ENCODE measurements at places on chromosomes 2 and 18.

DNA sequence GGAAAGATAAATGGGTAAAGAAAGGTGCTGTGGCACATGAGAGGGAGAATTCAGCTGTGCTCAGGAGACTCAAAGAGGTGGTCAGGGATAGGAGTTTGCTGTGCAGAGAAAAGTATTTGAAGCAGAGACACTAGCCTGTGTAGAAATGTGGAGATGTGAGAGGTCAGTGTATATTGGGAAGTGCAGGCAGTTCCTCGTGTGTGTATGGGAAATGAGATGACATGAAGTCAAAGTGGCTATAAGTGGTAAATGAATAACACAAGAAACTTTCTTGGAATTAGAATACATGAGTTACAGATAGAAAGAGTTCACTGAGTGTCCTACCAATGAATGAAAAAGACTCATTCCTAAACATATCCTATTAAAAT, 11.6 kb downstream of the MAP3K20 start:
- DNase-seq = peak; percentile 86

- no peak for DNase-seq
Observed at GRCh38 chr2:224209555-224210285, 170.6 kb upstream of the SERPINE2 start.

DNA sequence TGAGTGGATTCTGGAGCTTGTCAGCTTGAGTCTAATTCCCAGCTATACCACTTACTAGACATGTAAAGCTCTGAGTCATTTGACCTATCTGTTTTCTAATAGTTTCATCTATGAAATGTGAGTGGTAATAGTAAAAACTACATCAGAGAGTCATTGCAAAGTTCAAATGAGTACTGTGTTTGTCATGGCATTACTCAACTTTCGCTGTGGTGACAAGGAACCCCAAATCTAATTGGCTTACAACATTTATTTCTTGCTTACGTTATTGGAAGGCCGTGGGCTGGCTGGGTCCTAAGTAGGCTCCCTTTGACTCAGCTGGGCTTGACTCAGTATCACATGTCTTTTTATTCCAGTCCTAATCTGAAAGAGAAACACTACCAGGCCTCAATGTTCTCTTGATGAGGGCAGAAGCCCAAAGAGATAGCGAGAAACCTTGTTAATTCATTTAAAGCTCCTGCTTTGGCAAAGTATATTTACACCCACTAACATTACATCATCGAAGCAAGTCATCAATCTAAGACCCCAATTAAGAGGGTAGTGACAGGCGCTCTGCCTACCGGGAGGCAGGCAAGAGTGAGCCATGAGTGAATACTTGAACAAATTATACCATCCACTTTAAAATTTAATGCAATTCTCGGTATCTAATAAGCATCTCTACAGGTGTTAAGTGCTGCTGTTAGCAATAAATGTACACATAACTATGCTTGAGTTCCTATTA, 431.8 kb upstream of the SPHKAP start:
- peak; percentile 93 for DNase-seq

DNA sequence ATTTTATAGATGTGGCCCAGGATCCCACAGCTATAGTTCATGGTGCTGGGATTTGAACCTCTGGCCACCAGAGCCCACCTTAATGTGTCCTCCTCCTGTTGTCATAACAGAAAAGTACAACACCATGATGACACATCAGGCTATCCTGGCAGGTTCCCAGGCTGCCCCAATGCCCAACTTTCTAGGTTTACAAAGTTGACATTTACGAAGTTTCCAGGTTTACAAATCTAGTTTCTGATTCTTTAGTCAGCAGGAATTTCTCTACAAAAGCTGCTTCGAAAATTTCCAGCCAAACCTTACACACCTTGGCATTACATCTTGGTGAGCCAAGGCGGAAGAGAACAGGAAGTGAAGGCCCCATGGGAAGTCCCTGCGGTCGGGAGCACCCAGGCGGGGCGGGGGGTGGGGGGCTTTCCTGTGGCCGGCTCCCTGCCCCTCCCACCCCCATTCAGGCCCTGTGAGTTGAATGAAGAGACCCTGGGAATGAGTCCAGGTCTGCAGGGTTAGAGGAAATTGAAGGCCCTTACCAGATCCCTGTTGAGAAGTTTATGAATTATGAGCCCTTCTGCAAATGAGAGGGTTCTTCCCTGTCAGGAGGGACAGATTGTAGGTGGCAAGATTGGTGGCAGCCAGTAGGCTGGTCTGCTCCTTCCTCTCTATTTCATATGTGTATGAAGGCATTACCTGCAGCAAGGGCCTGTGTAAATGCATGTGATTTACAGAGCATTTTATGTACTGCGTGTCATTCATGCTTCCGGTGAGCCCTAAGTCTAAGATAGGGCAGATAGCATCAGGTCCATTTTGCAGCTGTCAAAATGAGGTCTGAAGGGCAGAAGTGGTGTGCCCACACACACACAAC, 11.1 kb upstream of the IL1RN start:
- no peak for DNase-seq

DNA sequence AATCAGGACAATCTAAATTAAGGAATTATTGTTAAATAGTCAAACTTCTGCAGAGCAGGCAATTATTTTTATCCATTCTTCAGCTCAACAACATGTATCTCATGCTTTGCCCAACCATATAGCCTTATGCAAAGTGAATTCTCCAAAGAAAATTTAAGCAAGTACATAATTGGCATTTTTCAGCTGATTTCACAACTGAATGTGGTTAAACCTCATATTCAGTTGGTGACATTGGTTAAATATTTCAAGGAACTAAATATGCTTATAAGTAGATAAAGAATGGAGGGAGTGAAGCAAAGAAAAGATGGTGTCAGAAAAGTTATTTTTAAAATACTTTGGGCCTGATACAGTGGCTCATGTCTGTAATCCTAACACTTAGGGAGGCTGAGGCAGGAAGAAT, 816.2 kb downstream of the NRXN1 start:
- DNase-seq = peak; percentile 3

DNA sequence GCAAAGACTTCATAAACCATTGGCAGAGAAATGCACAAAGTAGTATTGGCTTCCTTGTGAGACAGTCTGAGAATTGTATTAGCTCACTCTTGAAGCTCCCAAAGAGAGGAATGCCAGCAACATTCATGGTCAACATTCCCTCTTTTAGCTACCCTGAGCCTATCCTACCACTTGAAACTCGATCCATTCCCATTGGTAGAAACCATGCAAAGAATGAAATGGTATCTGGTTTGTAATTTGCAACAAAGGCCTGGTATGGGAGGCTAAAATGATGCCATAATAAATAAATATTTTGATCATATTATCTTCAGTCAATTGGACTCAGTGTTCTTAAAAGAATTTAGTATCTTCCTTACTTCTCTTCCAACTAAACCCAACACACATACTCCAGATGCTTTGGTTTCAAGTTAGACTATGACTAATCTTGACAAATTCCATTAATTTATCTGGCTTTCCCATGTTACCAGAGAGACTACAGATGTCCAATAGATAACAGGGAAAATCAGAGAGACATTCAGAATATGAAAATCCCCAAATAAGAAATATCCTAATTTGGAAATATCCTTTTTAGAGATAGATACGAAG, 102.9 kb downstream of the DHRS9 start:
- peak; percentile 18 for DNase-seq

DNA sequence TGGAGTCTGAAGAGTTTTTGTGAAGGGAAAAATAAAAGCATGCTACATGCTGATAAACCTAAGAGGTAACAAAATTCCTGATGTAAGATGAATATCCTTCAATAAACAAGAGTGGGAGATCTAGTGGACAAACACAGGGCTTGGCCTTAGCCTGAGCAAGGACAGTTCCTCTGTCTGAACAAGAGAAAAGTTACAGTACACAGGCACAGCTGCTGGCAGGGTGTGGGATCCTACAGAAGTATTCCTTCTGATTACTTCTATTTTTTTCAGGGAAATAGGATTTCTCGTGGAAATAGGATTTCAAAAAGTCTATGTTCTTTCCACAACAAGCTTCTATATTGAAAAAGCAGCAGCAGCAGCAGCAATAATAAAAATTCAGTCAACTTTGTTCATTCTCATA, 54.1 kb downstream of the NBAS start:
- no peak for DNase-seq

DNA sequence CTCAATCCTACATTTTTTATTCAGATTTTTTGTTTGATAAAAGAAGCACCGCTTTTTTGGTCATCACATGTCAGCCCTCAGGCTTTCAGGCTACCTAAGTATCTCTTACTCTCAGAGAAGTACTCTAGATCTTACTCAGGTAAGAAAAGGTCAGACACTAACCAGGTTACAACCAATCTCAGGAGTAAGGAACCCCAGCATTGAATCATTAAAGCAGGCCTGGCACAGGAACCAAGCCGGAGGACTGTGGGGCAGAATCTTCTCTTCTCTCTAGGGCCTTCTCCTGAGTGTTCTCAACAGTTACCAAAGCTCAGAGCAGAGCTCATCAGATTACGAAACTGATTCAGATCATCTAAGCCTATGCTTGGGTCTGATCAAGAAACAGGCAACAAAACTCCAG, 28.2 kb downstream of the RBMS1 start:
- DNase-seq = no peak

DNA sequence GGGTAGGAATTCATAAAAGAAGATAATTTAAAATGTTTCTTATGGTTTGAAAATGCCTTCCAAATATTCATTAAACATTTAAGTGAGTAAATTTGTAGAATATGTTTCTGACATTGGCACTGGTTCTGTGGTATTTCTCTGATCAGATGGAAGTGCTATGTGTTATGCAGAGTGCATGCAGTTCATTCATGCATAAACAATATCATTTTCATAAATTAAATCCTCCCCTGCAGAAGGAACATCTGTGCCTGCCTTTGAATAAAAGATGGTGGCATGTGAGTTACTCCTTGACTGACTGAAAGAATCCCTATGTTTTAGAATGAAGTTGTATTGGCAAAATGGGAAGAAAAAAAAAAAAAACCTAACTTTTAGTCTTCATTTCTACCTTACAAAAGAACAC, 5.9 kb downstream of the NEUROD1 start:
- no peak for DNase-seq

DNA sequence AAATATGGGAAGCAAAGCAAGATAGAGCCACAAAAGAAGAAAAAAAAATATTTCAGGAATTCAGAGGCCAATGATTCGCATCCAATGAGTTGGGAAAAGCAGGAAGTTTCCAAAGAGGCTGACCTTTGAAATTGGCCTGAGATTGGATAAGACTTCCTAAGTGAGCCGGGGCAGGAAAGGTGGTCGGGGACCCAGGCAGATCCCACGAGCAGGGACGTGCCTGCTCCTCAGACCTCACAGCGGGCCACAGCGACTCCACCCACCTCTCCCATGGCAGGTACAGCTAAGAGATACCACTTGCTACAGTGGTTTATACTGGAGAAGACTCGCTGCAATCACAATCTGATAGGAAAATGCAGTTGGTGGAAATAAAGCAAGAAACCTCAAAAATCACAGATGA, 102.8 kb upstream of the SALL3 start:
- no peak for DNase-seq

- DNase-seq = peak; percentile 61
Observed at GRCh38 chr2:11330457-11331142, 13.8 kb downstream of the ROCK2 start.

- no peak for DNase-seq
Observed at GRCh38 chr18:50507120-50507590, 52.7 kb upstream of the MAPK4 start.

GRCh38 chr2:127012868-127013267, 94.1 kb downstream of the BIN1 start:
- peak; percentile 22 for DNase-seq

DNA sequence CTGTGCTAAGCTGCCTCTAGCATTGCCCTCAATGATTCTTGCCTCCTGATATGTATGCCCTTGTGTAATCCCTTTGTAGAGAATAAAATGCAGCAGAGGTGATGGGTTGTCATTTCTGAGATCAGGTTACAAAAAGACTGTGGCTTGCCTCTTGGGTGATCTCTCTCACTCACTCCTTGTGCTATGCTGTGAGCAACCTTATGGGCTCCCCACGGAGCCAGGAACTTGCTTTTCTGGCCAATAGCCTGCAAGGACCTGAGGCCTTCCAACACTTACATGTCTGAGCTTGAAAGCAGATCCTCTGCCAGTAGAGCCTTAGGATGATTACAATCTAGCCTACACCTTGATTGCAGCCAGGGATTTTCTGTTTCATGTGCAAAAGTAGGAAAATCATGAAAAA, 123.1 kb upstream of the XIRP2 start:
- DNase-seq = no peak

GRCh38 chr2:196239622-196240587, 68.5 kb upstream of the STK17B start:
- peak; percentile 77 for DNase-seq

GRCh38 chr2:38190542-38191218, 114.7 kb upstream of the CYP1B1 start:
- peak; percentile 71 for DNase-seq

DNA sequence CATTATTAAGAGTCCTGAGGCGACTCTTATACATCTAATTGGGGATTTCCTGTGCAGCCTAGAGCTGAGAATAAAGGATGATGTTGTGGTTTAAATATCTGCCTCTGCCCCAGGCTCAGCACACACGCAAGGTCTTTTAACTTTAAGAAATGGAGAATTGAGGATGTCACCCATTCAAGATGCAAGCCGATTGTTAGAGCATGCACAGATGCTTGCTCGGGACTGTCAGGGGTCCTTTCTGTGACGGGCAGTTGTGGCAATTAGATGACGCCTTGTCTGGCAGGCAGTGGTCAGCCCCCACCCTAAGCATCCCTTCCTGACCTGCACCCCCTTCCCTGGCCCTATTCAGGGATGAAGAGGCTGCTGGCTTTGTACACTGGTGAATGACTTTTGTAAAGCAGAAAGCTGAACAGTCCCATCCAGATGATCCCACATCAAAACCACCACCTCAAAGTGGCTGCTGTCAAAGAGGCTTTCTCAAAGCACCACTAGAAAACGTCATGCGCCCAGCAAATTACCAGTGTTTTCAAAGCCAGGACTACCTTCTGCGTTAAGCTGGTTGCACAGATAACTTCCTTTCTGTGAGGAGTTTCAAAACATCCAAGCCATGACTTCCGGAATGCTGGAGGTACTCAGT, 23.7 kb downstream of the FAM178B start:
- peak; percentile 24 for DNase-seq

DNA sequence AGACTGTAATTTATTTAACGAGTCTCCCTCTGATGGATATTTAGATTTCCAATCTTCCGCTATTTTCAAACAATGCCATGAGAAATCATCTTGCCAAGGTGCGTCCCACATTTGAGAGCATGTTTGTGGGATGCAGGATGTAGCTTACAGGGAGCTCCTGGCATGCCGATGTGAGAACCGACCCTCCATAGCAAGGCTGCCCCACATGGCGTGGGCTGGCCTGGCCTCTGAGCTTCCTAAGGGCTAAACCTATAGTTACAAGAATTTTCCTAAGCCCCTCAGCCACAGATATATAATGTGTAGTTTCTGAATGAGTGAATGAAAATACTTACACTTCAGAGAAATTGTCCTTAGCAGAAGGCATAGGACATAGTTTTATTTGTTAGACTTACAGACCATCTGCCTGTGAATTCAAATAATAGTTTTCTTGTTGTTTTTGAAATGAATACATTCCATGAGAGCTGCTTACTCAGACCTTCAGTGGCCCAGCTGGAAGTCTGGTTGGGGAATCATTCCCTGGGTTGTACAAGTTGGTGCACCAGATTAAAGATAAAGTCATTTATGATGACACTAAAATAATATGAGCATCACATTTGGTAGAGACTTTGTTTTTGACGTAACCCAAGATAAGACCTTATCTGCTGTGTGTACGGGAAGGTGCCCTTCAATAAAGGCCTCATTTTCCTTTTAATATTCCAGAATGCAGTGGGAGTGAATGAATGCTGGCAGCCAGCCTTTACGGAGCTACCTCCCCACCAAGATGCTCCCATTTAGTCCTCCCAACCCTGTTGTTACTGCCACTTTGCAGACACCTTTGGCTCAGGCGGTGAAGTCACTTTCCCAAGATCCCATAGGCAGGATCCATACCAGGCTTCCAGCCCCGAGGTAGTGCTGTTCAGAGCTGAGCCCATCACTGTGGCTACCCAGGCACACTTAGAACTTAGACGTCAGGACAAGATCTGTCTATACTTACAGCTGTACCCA, 107.1 kb downstream of the GLI2 start:
- DNase-seq = peak; percentile 67
